AG10803 (cell line): ENCODE measurements at places on chromosomes 5 and 9.

- no peak for DNase-seq
Measured at GRCh38 chr5:93342563-93343061, 238.4 kb downstream of the NR2F1-AS1 start.

DNA sequence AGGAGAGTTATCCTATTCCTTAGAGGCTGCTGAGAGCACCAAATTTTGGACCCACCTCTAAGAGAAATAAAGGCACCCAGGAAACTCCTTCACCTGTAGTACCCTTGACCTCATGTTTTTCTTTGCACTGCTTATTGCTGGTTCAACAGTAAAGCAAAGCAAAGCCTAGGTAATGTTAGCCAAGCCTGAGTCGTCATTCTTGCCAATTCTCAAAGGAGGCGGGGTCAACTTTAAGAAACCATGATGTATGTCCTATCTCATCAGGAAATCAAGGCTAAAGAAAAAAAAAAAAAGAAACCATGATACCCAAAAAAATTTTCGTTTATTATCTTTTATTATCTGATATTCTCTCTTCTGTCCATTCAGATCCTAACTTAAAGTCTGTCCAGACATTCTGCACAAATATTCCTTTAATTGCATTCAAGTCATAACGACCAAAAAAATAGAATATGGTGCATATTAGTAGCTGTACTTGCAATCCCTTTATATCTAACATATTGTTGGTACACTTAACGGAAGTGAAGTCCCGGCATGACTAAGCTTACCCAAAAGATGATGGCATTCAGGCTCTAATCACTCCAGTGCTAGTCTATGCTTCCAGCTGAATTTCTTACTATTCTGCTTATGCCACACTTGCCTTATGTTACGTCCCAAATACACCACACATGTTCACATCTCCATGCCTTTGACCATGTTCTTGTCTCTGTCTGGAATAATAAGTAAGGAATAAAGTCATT, 1.8 kb downstream of the AUH start:
- DNase-seq = no peak

DNA sequence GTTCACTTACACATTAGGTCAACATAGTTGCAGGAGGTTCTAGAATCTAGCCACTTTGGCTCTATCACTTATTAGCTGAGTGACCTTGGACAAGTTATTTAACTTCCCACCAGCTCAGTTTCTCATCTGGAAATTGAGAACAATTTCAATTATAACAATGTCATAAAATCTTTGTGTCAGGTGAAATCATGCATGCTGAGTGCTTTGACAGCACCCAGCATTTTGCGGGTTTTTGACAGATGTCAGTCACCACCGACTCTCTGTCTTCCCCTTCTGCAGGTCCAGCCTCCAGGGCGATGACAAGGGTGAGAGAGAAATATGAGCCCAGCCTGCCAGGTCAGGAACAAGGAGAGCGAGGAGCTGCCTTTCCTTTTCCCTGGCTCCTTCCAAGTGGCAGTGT, 107.1 kb upstream of the TAS2R1 start:
- DNase-seq = no peak

DNA sequence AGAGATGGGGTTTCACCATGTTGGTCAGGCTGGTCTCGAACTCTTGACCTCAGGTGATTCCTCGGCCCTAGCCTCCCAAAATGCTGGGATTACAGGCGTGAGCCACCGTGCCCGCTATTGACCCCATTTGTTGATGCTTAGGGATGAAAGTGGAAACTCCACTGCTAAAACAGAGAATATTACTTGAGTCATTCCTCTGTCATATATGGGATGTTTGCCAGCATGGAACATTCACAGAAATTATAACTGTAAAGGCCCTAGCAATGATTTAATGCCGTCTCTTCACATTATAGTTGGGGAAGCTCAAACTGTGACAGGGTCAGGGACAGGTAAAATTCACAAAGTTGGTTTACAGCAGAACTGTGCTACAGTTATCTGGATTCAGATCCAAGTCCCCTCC, 94.5 kb downstream of the TMC1 start:
- no peak for DNase-seq

DNA sequence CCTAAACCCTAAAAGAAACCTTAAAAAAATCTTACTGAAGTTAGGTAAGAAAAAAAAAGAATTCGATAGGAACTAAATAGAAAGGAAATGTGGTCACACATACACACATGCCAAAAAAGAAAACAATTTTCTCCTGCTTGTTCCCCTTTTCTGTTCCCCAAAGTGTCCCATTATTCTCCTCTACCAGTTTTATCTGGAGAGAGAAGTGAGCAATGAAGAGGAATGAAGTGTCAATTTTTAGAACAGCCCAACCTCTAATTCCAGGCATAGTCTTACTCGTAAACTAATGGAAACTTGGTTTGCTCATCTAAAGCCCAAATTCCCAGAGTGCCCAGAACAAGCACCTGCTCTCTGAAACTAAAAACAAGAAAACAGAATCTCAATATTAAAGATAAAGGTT, 26.1 kb downstream of the AP3B1 start:
- no peak for DNase-seq

GRCh38 chr9:88303721-88304451, 84.4 kb upstream of the SPIN1 start:
- DNase-seq = peak; percentile 41

GRCh38 chr9:124793015-124793541, 16.1 kb downstream of the OLFML2A start:
- peak; percentile 76 for DNase-seq
